ENCODE measurements at places on chromosomes 16 and 17.

- no peak for DNase-seq
- H3K36me3 ChIP-seq, result no peaks in the 10 kb centered on the region
- no peak overlapping the region for H3K4me3 ChIP-seq
Measured at GRCh38 chr17:15475631-15476354, 8.4 kb upstream of the CDRT4 start.

DNA sequence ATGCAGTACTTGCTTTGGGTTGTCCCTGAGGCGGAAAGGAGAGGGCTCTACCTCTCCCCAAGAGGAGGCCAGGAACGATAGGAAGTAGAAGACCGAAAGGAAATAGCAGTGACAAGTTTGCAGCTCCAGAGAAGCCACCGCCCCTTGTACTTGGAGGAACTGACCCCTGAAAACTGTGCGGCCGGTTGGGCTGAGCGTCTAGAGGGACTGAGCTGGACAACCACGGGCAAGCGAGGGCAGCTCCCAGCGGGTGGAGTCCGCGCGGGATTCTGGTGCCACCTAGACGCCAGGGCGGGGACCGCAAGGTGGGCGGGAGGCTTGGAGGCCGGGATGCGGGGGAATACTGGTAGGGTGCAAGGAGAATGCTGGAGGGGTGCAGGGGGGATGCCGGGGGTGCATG is 1.3 kb upstream of the SLC6A4 start:
- peaks cover 30% of the 10 kb centered on the region for H3K4me1 ChIP-seq
- no peaks in the 10 kb centered on the region for H3K36me3 ChIP-seq
- no peak for DNase-seq

DNA sequence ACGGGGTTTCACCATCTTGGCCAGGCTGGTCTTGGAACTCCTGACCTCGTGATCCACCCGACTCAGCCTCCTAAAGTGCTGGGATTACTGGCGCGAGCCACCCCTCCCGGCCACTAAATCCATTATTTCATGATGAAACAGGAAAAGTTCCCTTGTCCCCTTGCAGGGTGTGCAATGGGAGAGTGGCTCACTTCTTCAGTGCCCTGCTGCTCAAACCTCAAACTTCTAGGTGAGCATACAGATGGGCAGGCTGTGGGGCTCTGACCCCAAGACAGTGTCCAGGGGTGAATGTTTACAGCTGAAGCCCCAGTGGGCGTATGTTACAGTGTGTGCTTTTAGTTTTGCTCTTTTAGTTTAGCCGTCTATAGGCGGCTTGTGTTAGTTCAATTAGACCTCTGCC is 34.7 kb downstream of the GJC1 start:
- H3K4me1 ChIP-seq, result peaks cover 12% of the 10 kb centered on the region
- DNase-seq, result no peak
- no peaks in the 10 kb centered on the region for H3K27me3 ChIP-seq
- H3K36me3 ChIP-seq, result no peaks in the 10 kb centered on the region
- peak overlapping the region; percentile 12 for H3K4me3 ChIP-seq

GRCh38 chr17:78798695-78799559 is 16.9 kb upstream of the CYTH1 start:
- H3K4me1 ChIP-seq, result peaks cover 9% of the 10 kb centered on the region
- no peaks in the 10 kb centered on the region for H3K36me3 ChIP-seq
- H3K27ac ChIP-seq, result no peak overlapping the region
- no peak for DNase-seq
- H3K4me3 ChIP-seq, result no peak overlapping the region
- H3K27me3 ChIP-seq, result no peaks in the 10 kb centered on the region

DNA sequence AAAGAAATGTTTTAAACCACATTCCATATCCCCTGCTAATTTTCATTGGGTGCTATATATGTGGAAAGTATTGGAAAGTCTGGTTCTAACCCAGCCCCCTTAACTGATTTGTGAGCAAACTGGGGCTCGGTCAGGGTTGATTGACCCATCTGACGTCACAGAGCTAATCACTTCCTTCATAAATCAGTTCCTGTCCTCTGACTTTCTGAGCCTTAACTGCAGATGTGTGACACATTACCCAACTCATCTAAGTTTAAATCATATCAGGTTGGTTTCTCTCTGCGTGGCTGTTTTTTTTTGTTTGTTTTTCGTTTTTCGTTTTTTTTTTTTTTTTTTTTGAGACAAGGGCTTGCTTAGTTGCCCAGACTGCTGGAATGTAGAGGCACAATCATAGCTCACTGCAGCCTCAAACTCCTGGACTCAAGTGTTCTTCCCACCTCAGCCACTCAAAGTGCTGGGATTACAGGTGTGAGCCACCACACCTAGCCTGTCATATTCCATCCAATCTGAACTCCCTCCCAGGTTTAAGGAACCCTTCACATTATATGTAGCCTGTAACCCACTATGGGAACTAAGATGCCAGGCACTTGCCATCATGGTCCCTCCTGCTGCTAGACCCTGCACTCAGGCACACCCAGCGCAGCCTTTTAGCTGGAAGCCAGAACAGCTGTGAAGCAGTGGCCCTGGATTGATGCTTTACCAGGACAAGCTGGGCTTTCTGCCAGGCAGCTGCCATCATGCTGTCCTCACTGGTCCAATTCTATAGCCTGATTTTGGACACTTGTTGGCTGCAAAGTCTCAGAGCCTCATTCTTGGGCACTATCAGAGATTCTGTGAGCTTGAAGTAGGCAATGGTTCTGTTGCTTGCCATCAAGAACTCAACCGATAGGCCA is 6.9 kb upstream of the BPTF start:
- H3K4me3 ChIP-seq, result no peak overlapping the region
- H3K36me3 ChIP-seq, result no peaks in the 10 kb centered on the region
- no peaks in the 10 kb centered on the region for H3K4me1 ChIP-seq
- H3K27ac ChIP-seq, result no peak overlapping the region
- no peaks in the 10 kb centered on the region for H3K27me3 ChIP-seq
- peak; percentile 56 for DNase-seq

DNA sequence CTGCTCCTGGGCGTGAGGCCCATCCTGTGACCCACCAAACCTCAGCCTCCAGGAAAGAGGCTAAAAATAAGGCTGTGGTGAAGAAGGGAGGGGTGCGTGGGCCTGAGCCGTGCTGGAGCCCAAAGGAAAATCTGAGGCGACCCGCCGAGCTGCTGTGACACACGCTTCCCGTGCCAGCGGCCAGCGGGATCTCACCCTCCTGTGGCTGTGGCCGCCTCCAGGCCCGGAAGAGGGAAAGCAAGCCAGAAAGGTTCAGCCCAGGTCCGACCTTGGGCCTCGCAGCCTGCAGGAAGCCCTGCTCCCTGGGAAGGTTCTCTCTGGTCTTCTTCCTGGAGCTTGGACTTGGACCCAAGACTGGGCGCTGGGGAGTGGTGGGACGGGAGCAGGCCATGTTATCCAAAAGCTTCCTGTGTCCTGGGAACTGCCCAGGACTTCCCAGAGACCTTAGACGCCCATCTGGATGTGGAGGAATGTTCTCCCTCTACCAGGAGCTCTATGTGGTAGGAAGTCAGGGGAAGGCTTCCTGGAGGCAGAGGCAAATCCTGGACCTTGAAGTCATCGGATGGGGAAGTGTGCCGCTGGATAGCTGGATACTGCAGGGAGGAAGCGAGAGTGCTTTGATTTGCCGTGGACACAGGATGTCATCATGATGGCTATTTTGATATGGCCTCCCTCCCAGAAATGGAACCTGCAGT is 11.4 kb downstream of the SPNS2 start:
- peaks cover 5% of the 10 kb centered on the region for H3K4me1 ChIP-seq
- no peaks in the 10 kb centered on the region for H3K27me3 ChIP-seq
- DNase-seq, result no peak

DNA sequence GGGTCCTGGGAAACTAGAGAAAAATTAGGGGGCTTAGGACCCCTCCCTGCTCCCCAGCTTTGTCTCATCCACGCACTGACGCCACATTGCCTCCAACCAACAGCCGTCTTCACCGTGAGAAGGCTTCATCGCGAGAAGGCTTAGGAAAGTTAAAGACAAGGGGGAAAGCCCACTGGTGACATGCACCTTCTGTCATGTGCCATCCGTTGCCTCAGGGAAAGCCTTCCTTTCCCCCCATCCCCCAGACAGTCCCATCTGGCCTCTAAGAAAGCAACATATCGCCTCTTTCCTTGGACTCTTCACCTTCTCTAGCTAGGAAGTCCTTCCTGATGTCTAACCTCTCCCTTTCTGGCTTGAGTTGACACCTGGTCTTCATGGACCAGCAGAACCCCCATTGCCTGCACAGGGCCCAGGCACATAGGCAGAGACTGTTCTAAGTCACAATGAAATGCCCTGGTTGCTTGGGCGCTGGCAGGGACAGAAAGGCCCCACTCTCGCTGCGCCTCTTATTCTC is 2.1 kb downstream of the FOXN1 start:
- peaks cover 17% of the 10 kb centered on the region for H3K4me1 ChIP-seq
- no peak for DNase-seq
- H3K27ac ChIP-seq, result peak overlapping the region; percentile 58
- H3K36me3 ChIP-seq, result no peaks in the 10 kb centered on the region
- H3K4me3 ChIP-seq, result no peak overlapping the region

DNA sequence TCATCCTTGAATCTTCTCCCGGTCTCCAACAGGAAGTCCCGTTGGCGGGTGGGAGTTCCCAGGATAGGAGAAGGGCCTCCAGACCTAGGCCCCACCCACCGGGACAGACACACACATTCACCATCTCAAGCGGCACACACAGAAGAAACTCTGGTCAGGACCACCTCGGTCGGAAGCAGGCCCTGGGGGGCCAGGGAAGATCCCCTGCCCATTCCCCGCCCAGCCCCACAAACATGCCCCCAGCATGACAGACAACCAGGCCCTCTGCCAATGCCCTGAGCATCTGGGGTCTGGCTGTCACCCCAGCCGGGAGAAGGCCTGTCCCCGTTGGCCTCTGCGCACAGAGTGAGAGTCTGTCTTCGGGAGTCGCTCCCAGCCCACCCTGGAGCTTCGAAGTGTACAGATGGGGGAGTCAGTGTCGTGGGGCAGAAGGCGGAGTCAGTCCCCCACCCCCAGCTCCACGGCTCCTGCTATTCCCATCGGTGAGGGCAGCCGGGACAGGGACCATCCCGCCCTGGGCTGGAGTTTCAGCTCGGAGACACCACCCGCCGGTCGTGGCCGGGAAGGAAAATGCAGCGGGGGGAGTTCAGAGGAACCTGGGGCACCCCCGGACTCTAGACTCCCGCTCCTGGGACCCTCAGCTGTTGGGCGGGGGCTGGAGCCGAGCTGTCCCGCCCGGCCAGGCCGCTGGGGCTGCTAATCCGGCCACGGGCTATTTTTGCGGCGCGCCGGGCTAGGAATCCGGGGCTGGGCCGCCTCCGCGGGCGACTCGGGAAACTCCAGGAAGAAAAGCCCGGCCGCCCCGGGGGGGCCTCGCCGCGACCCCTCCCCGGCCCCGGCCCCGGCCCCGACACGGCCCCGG is 660 bp downstream of the RHBDF1 start:
- peak overlapping the region; percentile 81 for H3K4me3 ChIP-seq
- no peaks in the 10 kb centered on the region for H3K36me3 ChIP-seq
- no peak for DNase-seq
- peaks cover 90% of the 10 kb centered on the region for H3K4me1 ChIP-seq
- peak overlapping the region; percentile 92 for H3K27ac ChIP-seq
- H3K27me3 ChIP-seq, result no peaks in the 10 kb centered on the region

DNA sequence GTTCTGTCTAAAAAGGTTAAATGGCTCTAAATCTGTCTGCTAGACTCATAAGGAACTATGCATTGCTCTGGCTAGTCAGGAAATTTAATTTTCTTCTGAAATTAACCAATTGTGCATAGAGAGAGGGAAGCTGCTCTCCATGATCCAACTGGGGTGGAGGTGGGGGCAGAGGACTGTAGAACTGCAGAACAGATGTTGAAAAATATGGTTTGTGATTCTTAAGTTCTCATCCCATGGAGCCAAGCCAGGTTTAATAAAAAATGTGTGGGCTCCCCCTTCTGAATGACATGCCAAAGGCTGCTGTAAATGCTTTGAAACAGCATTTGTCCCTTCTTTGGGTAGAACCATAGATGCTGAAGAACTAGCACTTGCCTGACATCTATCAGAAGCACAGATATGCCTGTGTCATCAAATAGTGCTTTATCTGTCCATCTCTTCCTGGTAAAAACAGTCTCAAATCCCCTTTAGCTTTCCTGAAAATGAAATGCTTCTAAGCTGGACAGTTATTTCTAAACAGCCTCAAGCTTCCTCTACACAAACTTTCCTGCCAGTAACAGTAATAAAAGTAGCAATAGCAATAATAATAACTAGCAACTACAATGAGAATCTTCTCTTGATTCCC is 221.4 kb downstream of the CDH8 start:
- DNase-seq, result no peak
- H3K4me1 ChIP-seq, result no peaks in the 10 kb centered on the region
- no peak overlapping the region for H3K4me3 ChIP-seq
- no peaks in the 10 kb centered on the region for H3K36me3 ChIP-seq
- no peak overlapping the region for H3K27ac ChIP-seq

GRCh38 chr16:74046524-74046923 is 250.1 kb upstream of the PSMD7 start:
- H3K36me3 ChIP-seq, result no peaks in the 10 kb centered on the region
- no peak overlapping the region for H3K27ac ChIP-seq

- DNase-seq, result no peak
- no peak overlapping the region for H3K4me3 ChIP-seq
- no peaks in the 10 kb centered on the region for H3K27me3 ChIP-seq
- H3K4me1 ChIP-seq, result no peaks in the 10 kb centered on the region
- no peaks in the 10 kb centered on the region for H3K36me3 ChIP-seq
Measured at GRCh38 chr17:57597531-57598453, 147.3 kb downstream of the CCDC182 start.

GRCh38 chr17:74201250-74201649 is 2.2 kb upstream of the RPL38 start:
- no peak for DNase-seq
- H3K36me3 ChIP-seq, result peaks cover 13% of the 10 kb centered on the region
- no peak overlapping the region for H3K4me3 ChIP-seq
- H3K27ac ChIP-seq, result no peak overlapping the region
- H3K4me1 ChIP-seq, result peaks cover 37% of the 10 kb centered on the region
- H3K27me3 ChIP-seq, result no peaks in the 10 kb centered on the region

DNA sequence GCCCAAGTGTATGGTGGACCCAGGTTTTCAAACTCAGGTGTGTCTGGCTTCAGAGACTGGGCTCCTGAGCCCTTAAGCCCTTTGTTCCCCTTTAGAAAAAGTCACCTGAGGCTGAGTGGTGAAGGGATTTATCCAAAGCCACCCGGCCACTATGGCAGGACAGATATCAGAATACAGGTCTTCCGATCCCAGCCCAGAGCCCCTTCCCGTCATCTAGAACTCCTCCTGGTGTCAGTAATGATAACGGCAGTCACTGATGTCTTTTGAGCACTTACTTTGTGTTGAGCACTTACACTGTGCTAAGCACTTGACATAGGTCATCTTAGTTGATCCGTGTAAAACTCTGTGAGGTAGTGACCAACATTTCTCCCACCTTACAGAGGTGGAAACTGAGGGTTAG is 16.6 kb downstream of the NOD2 start:
- no peak for DNase-seq
- H3K36me3 ChIP-seq, result no peaks in the 10 kb centered on the region
- no peaks in the 10 kb centered on the region for H3K27me3 ChIP-seq
- peaks cover 4% of the 10 kb centered on the region for H3K4me1 ChIP-seq

GRCh38 chr16:17194190-17194780 is 276.5 kb downstream of the XYLT1 start:
- no peaks in the 10 kb centered on the region for H3K27me3 ChIP-seq
- H3K36me3 ChIP-seq, result no peaks in the 10 kb centered on the region
- no peaks in the 10 kb centered on the region for H3K4me1 ChIP-seq
- H3K4me3 ChIP-seq, result no peak overlapping the region
- DNase-seq, result no peak

All from vagina (tissue), 2 donors.